ENCODE measurements at places on chromosomes 2 and 18.

- DNase-seq: no peak
Observed at GRCh38 chr2:31197669-31198068, 19.6 kb downstream of the CAPN14 start.

DNA sequence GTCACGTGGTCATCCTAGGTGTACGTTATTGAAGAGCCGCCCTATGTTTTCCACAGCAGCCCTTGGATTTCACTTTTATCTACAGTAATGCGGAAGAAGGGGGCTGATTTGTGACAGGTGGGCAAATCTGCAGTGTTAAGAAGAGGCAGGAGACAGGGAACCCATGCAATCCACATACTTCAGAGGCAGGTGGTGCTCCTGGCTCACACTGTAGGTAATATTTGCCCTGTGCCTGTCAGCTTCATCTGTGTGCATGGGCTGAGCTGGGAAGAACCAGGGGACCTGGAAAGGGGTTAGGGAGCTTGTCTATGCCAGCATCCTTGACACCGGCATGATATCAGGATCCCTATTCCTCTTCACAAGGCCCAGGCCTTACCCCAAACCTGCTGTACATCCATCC, 183.9 kb downstream of the SH3RF3 start:
- no peak for DNase-seq

GRCh38 chr2:67290451-67291290, 106.5 kb upstream of the ETAA1 start:
- DNase-seq: no peak

- no peak for DNase-seq
Observed at GRCh38 chr18:8821531-8821930, 116.2 kb downstream of the MTCL1 start.

- no peak for DNase-seq
Observed at GRCh38 chr18:73079920-73080319, 212.1 kb upstream of the NETO1 start.

DNA sequence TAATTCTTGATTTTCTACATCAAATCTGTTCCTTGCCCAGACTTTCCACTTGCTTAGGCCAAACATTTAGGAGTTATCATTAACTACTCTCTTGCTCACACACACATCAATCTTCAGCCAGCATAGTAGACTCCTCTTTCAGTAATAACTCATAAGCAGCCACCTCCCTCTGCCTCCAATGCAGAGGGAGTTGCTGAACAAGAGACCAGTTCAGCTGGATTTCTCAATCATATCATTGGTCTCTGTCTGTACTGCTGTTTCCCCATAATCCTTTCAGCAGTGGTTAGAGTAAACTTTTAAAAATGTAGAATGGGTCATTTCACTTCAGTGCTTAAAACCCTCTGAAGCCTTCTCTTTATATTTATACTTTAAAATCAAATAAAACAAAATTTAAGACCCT, 112.9 kb downstream of the SLC39A10 start:
- DNase-seq: no peak

DNA sequence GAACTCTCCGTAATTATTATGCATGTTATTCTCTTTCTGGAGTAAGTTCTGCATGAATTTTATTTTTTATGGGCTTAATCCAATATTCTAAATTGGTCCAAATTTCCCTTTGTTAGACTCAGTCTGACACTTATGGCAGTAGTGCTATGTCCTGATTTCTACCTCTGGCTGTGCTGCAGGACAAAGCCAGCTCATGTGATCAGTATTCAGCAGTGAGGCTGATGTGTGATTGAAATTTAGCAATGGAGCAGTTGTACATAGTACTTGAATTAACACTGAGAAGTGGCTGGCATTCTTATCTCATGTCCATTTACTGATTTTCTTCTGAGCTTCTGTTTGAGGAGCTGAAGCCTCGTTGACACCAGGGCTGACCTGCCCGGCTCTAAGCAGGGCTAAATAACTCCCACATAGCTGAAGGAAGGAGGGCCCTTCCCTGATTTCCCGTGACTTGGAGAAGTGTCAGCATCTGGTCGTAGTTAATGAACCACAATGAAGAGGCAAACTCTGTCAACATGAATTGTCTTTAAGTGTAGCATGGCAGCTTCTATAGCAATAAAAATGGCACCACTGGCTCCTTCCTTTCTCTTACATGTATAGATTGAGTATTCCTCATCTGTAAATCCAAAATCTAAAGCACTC, 159.0 kb upstream of the RASGRP3 start:
- DNase-seq: no peak

Measured in left ventricle myocardium inferior (tissue), 1 donor.